ENCODE measurements at places on chromosomes 3 and 15.

DNA sequence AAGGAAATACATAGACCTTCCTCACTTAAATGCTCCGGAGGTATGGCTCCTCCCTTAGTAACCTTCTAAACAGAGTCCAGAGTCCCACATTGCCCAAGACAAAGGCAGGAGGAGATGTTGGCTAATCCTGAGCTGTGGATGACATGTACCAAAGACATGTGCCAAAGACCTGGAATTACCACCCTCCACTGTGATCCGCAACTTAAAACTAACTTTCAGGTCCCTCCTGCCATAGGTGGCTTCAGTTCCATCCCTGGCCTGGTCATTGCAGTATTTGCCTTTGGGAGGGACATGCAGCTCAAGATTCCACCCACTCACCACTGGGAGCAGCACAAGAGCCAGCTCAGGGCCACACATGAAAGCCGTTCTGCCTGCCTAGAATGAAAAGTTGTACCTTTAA, 28.0 kb downstream of the MYZAP start:
- DNase-seq = no peak

GRCh38 chr3:34483311-34483887, 685.0 kb downstream of the PDCD6IP start:
- no peak for DNase-seq

- DNase-seq = no peak
Measured at GRCh38 chr15:35293353-35294130, 208.4 kb upstream of the NANOGP8 start.

DNA sequence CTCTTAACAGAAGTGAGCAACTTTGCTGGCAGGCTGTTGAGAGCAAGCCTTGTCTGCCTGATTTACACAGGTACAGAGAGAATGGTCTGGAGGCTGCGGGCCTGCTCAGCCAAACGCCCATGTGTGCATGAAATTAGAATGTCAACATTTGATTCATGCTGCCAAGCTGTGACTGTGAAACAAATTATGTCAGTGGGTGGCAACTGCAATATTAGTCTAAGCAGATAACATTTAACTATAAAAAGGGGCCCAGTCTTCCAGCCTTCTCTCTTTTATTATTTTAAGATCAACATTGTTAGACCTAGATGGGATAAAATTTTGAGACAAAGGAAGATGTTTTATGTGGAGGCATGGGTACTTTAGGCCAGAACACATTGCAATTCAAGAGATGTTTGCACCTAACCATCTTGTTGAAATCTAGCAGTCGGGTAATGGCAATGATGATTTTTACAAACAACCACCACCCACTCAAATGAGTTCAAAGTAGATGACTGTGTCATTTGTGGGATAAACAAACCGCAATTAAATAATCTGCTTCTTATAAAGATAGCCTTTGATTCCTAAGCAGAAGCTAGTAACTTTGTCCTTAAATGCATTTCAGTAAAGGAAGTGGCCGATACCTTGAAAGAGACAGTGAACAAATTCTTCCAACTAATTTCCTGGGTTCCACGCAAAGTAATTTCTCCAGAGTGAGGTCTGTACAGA, 70.2 kb downstream of the FOXB1 start:
- DNase-seq = no peak

DNA sequence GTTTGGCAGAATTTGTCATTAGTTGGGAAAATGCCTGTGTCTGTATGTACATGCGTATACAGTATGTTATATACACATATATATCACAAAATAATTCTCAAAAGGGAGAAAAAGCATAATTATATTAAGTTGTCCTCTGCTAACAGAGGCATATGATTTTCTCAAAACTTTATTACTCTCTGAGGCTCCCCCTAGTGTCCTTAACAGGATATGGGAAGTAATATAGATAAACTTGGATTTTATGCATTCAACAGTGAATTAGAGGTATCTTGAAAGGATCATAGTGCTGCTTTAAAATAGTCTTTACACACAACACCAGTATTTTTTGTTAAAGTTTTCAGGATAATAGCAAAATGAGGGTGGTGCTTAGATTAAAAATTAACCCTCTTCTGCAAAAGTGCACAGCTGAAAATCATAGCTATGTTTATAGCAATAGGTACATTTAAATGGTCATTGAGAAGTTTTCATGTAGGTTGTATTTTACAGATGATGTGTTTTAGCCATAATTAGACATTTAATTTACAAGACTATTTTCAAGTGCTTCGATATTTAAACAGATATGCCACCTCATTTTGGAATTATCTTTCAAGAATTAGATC, 454.0 kb upstream of the ROBO2 start:
- no peak for DNase-seq

- DNase-seq = no peak
Measured at GRCh38 chr3:20197775-20198174, 11.8 kb upstream of the SGO1 start.

DNA sequence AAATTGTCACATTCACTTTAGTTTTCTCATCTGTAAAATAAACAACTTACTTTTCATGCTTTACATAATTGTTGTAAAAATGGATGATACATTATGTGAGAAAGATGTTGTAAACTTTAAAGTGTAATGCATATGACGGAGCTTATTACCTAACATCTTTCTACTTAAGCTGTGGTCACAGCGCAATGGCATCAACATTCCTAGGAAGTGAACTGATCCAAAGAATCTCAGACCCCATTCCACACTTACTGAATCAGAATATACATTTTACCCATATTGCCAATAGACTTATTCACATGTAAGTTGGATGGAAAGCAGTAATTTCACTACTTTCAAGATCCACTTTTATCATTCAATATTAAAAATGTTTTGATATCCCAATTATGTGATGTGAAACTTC, 497.5 kb downstream of the FGF12 start:
- DNase-seq = no peak

- DNase-seq = no peak
Measured at GRCh38 chr3:10358309-10358980, 37.5 kb upstream of the SEC13 start.

DNA sequence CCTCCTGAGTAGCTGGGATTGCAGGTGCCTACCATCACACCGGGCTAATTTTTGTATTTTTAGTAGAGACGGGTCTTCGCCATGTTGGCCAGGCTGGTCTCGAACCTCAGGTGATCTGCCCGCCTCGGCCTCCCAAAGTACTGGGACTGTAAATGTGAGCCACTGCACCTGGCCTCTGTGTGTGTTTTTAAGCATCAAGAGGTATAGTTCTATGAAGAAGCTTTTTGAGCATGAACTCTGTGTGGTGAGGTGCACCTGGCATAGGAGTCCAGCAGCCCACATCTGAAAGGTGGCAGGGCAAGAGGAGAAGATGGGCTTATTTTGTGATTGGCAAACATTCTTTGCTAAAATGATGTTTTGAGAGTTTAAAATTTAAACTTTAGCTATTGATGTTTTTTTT, 118.0 kb downstream of the DGKG start:
- no peak for DNase-seq

DNA sequence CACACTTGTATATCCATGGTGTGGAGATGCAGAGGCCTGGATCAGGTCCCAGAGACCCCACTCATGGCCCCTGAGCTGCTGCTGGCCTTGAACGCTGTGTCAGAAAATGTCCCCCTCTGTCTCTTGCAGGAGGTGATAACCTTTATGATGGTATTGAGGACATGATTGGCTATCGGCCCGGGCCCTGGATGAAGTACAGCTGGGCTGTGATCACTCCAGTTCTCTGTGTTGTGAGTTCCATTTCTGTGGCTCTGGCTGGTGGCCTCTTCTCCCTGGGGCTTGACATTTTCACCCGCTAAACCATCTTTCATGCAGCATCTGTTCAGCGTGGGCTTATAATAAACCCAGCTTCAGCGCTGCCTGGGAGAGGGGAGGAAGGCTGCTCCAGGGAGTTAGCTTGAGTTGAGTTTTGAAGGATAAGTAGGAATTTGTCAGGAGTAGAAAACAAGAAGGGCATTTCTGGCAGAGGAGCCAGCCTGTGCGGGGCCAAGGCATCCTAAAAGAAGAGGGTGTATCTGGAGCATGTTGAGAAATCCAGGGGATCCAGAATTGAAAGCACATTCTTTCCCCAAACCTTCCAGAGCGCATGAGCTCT, 61.1 kb downstream of the GRIP2 start:
- DNase-seq = no peak

DNA sequence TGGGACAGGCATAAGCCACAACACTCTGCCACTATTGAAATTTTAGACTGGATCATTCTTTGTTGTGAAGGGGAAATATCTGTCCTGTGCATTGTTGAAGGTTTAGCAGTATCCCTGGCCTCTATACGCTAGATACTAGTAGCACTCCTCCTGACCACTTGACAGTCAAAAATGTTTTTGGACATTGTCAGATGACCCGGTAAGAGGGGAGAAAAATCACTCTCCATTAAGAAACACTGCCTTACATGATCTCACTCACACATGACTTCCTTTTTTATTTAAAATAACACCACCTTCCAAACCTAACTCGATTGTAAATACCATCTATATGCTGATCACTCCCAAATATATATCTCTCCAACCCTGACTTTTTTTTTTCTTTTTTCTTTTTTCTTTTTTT, 15.3 kb upstream of the HLTF start:
- DNase-seq = no peak

GRCh38 chr3:140816372-140817195, 125.1 kb upstream of the SLC25A36 start:
- no peak for DNase-seq

- no peak for DNase-seq
Measured at GRCh38 chr3:30435861-30436331, 170.5 kb upstream of the TGFBR2 start.

- no peak for DNase-seq
Measured at GRCh38 chr15:41564286-41564959, 5.4 kb downstream of the TYRO3 start.

- no peak for DNase-seq
Measured at GRCh38 chr15:88395872-88396781, 71.1 kb downstream of the MRPL46 start.

- no peak for DNase-seq
Measured at GRCh38 chr3:47758261-47759025, 23.2 kb downstream of the SMARCC1 start.

DNA sequence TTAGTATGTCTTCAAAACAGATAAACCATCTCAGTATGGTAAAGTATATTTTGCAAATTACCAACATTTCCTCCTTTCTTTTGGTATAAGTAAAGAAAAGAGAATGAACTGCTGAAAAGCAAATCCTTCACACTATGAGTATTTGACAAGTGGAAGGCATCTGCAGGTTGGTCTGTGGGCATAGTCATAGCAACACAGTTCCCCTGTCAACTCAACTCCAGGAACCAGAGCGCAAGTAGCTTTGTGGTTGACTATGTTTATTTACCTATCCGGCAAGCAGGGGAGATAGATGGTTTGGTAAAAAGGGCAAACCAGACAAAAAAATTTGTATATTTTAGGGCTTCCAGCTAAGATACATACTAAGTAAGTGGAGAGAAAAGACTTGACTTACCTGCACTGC, 88.3 kb upstream of the PPIB start:
- DNase-seq = no peak

All from activated T-helper 9 cell treated with anti-CD3 and anti-CD28 coated beads, Interleukin-2, amount 50 U/mL, for 16 hours (primary cell).